Osteoblast (primary cell): ENCODE measurements at places on chromosomes 11 and 22.

GRCh38 chr11:17722000-17722643, 2.8 kb downstream of the MYOD1 start:
- peak; percentile 97 for DNase-seq

- DNase-seq = peak; percentile 85
These were observed 140.6 kb upstream of the RASSF10 start for GRCh38 chr11:12868315-12869073.

- DNase-seq = no peak
These were observed 114.5 kb upstream of the MTNR1B start for GRCh38 chr11:92854952-92855351.

- peak; percentile 65 for DNase-seq
These were observed 24.0 kb upstream of the LMO1 start for GRCh38 chr11:8287703-8288102.

DNA sequence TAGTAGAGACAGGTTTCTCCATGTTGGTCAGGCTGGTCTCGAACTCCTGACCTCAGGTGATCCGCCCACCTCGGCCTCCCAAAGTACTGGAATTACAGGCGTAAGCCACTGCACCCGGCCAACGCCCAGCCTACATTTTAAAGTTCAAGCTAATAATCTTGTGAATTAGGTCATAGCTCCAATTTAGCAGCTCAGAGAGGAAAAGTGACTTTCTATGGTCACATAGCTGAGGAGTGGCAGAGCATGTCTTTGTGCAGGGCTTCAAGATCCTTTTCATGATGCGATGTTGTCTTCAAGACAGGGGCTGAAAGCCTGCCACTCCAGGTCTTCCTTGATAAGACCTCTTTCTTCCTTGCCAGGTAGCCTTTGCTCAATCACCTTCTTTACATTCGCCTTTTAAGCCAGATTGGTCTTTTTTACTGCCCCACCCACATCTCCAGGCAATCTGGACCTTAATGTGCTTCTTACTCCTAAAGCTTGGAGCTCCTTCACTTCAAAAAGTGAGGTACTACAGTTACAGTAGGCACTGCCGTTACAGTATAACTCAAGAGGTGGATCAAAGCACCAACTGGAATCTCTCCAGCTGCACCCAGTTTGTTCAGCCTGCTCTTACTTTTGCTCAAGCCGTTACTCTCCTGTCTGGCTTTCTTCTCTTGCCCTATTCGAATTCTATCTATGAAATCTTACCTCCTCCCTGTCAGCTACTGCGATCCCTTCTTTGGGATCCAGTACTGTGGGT, 18.2 kb downstream of the YWHAH start:
- DNase-seq = no peak
